Right atrium auricular region (tissue), 2 donors: ENCODE measurements at places on chromosomes 4 and X. TPM values are rescaled to one million over a fixed set of nuclear protein-coding genes. Genes with fewer than 3 reads are reported as not detected.

DNA sequence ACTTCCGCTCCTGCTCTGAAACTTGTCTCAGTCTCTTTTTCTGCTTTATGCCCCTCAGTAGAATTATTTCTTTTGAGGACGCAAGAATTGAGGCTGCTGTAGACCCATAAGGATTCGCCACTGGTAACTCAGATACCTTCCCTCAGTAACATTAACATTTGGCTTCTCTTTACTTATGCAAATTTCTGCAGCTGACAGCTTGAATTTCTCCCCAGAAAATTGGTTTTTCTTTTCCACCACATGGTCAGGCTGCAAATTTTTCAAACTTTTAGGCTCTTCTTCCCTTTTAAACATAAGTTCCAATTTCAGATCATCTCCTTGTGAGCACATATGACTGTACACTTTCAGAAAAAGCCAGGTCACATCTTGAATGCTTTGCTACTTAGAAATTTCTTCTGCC is 839.3 kb upstream of the GRIA3 start:
- H3K4me3 ChIP-seq, result no peak overlapping the region
- DNase-seq, result no peak
- H3K4me1 ChIP-seq, result no peaks in the 10 kb centered on the region
- H3K27ac ChIP-seq, result no peak overlapping the region
- H3K27me3 ChIP-seq, result no peaks in the 10 kb centered on the region
- H3K36me3 ChIP-seq, result no peaks in the 10 kb centered on the region

DNA sequence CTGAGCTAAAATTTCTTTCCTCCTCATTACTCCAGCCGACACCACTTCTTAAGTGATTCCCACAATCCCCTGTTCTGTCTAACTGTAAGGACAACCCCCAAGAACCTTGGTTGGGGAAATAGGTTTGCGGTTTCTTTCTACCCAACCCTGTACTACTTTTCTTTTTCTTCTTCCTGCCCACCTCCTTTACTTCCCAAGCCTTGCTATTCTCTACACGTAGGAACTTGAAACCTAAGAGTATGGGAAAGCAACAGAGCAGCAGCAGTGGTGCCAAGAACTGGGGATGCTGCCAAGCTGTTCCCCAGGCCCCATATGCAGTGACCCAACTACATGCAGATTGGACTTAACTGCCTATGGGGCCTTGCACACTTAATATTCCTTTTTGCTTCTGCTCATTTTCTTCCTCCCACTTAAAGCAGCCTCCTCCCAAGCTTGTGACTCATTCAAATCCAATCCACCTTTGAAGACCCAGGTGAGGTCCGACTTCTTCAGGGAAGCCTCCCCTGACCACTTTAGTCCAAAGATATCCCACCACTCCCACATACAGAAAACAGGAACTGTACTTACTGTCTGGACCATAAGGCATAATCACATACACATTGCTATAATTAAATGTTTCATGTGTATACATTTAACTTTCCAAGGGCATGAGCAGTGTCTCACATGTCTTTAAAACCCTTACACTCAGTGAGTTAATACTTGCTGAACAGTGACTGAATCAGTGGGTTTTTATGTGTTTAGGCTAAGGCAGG is 1.7 kb downstream of the FAM120C start:
- H3K27ac ChIP-seq, result no peak overlapping the region
- no peak for DNase-seq
- no peaks in the 10 kb centered on the region for H3K27me3 ChIP-seq
- H3K36me3 ChIP-seq, result no peaks in the 10 kb centered on the region

DNA sequence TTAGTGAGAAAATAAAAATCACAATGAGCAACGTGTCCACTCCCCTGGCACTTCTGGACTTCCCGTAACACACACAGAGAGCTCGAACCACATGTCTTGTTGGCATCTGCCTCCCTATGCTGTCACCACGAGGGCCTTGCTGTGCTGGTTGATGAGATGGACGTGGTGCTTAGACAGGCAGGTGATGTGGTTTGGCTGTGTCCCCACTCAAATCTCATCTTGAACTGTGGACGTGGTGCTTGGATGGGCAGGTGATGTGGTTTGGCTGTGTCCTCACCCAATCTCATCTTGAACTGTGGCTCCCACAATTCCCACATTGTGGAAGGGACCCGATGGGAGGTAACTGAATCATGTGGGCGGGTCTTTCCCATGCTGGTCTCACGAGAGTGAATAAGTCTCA is 40.0 kb downstream of the FGFRL1 start:
- peaks cover 22% of the 10 kb centered on the region for H3K4me1 ChIP-seq
- H3K36me3 ChIP-seq, result no peaks in the 10 kb centered on the region
- DNase-seq, result no peak
- H3K27me3 ChIP-seq, result no peaks in the 10 kb centered on the region

GRCh38 chr4:1305781-1306455 is 16.2 kb downstream of the MAEA start:
- no peaks in the 10 kb centered on the region for H3K27me3 ChIP-seq
- H3K4me3 ChIP-seq, result no peak overlapping the region
- no peaks in the 10 kb centered on the region for H3K4me1 ChIP-seq
- no peaks in the 10 kb centered on the region for H3K36me3 ChIP-seq

Gene ZNF630
- total RNA-seq, result 3.9 TPM

Gene OTC
- not detected for total RNA-seq
